ENCODE measurements at places on chromosomes 12 and 14. TPM values are rescaled to one million over a fixed set of nuclear protein-coding genes. Genes with fewer than 3 reads are reported as not detected.

The SRGAP1 gene
- total RNA-seq, result 0.03 TPM

DNA sequence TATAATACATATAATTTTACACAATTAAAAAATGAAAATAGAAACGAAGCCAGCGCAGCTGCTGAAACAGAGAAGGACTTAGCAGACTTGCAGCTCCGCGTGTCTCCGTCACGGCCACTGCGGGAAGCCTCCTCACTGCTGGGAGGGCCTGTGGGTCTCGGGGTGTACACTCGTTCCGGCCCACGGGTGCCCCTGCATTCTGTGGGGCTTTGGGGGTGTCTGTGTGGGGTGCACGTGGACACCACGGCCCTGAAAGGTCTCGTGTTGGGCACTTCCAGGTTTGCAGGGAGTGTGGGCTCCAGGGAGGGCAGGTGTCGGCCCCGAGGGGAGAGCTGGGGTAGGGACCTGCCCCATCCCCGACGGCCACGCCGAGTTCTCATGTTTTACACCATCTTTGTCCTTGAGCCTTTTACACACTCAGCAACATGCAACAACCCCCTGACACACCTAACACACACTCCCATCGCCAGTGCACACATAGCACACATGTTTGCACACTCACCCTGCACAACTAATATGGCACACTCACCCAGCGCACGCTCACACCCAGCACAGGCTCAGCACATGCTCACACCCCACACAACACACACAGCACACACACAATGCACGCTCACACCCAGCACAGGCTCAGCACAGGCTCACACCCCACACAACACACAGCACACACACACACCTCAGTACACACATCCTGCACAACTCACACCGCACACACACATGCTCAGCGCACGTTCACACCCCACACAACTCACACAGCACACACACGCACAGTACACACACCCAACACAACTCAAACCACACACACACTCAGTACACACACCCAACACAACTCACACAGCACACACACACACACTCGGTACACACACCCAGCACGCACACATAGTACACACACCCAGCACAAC lies 36.6 kb downstream of the NOC4L start:
- no peak for DNase-seq
- H3K27ac ChIP-seq, result no peak overlapping the region
- no peak overlapping the region for H3K4me3 ChIP-seq
- no peaks in the 10 kb centered on the region for H3K27me3 ChIP-seq
- no peaks in the 10 kb centered on the region for H3K36me3 ChIP-seq

DNA sequence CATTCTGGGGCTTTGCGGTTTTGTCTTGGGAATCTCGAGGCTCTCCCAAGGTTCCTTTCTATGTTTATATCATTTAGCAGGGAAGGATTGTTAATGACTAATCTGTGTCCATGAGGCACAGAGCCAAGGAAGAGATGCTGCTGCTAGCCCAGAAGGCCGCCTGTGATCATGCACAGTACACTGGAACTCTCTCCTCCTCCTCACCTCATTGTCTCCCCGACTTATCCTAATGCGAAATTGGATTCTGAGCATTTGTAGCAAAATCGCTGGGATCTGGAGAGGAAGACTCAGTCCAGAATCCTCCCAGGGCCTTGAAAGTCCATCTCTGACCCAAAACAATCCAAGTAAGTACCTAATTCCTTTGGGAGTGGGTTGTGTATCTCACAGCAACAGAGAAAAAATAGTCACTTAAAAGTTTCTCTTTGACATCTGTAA lies at the start of gene NR1H4:
Gene NR1H4 (plus strand): TSS at position 151 of the 435 bp plus-strand sequence. CDS start 19,458 bp downstream, outside the sequence.
- H3K27ac ChIP-seq, result no peak within 1 kb of the TSS
- no peak within 1 kb of the TSS for H3K4me3 ChIP-seq
- no peaks in the 10 kb centered on the region for H3K36me3 ChIP-seq
- no peaks in the 10 kb centered on the region for H3K4me1 ChIP-seq
- no peaks in the 10 kb centered on the region for H3K27me3 ChIP-seq
- no peak for DNase-seq

DNA sequence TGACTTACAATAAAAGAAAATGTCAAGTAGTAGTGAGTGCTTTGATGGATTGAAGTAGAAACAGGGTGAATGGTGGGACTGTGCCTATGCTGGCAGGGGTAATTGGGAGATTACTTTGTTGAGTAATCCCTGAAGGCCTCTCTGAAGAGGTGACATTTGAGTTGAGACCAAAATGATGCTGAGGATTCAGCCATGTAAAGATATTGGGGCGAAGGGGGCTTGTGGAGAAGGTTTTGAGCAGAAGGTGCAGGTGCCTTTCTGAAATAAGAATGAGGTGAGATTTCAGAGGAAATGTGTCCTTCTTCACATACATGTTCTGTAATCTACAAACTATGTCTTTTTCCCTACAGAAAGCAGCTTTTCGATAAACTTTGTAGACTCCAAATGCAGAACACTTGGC lies 8.0 kb downstream of the GNG2 start:
- DNase-seq, result no peak
- no peak overlapping the region for H3K4me3 ChIP-seq
- peaks cover 62% of the 10 kb centered on the region for H3K4me1 ChIP-seq
- H3K36me3 ChIP-seq, result peaks cover 9% of the 10 kb centered on the region

DNA sequence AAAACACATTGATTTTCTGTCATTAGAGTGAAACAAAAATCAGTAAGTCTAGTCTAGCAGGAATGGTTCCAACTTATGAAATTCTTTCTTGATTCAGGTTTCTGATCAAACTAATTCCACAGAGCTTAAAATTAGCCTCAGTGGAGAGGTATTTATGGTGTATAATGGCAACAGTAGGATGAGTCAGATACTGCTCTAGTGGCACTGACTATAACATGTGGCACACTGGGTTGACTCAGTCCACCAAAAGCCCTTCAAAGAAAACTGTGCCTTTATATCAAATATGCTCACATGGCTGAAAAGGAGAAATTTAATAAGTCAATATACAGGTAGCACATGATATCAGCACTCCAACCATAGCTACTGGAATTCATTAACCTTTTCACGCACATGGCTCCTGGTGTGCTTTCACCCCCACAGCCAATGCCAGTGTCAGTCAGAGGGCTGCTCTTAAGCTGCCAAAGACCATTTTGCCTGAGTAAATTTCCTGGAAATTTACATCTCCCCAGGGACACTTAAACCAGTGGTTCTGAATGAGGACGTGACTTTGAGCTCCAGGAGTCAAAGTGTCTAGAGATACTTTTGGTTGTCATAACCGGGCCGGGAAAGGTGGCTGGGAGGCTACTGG lies 21.7 kb upstream of the CATSPERB start:
- DNase-seq, result no peak
- no peaks in the 10 kb centered on the region for H3K4me1 ChIP-seq
- no peaks in the 10 kb centered on the region for H3K27me3 ChIP-seq
- H3K4me3 ChIP-seq, result no peak overlapping the region
- no peak overlapping the region for H3K27ac ChIP-seq

All from CD4-positive, alpha-beta T cell (primary cell).